ENCODE measurements at places on chromosomes 7 and 10.

- no peak for DNase-seq
Observed at GRCh38 chr7:138865843-138866242, 67.8 kb upstream of the ATP6V0A4 start.

DNA sequence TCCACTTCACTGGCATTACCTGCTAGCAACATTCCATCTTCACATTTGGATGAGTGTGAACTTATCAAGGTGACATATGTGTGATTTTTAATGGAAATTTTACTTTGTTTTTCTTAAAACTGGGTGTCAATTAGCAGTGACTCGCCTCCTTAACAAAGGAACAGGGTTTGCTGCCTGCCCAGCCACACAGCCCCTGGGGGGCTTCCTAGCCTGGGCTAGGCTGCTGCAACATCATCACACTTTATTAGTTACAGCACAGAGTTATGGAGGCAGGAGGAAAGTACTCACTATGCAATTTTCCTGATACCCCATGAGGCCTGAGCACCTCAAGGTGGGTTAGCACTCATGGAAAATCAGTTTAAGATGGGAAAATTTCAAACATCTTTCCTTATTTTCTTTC lies 861.3 kb downstream of the NRG3 start:
- no peak for DNase-seq

DNA sequence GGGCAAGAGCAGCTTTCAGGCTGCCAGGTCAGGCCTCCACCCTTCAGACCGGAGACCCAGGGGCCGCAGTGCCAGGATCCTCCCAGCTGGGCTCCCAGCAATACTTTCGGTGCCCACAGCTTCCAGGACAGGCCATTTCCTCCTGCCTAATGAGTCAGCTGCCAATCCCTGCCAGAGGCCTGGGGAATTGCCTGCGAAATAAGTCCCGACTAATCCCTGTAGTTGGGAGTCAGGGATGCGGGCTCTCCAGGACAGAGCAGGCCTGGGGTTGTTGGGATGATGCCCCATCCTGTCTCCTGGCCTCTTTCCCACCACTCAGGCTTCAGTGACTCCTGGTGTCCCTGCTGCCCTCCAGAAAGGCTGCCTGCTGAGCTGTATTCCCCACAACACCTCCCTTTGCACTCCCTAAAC lies 143.5 kb upstream of the UNC5B start:
- peak; percentile 9 for DNase-seq

GRCh38 chr10:97781618-97782331 lies 10.0 kb upstream of the SFRP5 start:
- DNase-seq = no peak

GRCh38 chr10:35372329-35372728 lies 36.0 kb downstream of the CCNY start:
- peak; percentile 85 for DNase-seq

DNA sequence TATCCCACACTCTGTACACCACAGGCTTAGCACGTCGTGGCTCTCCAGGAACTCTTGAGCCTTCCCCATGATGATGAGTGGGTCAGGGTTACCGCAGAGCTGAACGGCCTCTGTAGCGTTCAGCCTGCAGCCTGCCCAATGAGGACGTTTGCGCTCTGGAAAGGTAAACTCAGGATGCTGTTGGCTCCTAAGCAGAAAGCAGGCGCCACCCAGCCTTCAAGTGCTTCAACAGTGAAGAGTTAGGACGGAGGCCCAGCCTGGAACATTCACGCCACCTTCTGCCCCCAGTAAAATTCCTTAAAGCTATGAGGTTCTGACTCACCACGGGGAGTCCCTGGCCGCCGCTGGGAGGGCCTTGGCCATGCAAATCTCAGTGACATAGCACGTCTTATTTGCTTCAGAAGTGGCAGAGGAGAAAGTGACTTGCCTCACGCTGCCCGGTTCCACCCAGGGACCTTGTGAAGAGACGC lies 161.5 kb upstream of the SH2B2 start:
- peak; percentile 98 for DNase-seq

DNA sequence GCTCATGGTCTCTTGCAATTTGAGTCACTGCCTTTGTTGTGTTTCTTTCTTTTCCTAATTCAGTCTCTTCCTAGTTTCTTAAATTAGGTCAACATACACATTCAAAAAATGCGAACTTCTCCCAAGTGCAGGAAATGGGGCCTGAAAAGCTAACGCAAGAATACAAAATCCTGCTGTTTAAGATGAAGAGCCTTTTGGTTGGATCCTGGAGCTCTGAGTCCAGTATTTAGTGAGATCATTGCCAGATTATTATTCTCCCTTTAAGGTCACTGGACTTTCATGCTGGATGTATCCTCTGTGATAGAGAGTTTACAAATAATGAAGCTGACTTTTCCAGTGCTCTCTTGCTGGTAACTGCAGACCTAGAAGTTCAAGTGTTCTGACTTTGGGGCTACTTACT lies 401.9 kb upstream of the MKI67 start:
- no peak for DNase-seq

- DNase-seq = no peak
Observed at GRCh38 chr7:49767719-49768118, 5.7 kb upstream of the VWC2 start.

DNA sequence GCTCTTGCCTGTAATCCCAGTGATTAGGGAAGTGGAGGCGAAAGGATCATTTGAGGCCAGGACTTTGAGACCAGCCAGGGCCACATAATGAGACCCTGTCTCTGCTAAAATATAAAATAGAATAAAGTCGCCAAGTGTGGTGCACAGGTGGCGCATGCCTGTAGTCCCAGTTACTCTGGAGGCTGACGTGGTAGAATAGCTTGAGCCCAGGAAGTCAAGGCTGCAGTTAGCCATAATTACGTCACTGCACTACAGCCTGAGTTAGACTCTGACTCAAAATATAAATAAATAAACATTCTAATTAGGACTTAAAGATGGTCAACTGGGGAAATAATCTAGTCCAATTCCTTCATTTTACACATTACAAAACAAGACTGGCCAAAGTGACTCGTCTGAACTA lies 768 bp downstream of the CHCHD2 start:
- peak; percentile 69 for DNase-seq

DNA sequence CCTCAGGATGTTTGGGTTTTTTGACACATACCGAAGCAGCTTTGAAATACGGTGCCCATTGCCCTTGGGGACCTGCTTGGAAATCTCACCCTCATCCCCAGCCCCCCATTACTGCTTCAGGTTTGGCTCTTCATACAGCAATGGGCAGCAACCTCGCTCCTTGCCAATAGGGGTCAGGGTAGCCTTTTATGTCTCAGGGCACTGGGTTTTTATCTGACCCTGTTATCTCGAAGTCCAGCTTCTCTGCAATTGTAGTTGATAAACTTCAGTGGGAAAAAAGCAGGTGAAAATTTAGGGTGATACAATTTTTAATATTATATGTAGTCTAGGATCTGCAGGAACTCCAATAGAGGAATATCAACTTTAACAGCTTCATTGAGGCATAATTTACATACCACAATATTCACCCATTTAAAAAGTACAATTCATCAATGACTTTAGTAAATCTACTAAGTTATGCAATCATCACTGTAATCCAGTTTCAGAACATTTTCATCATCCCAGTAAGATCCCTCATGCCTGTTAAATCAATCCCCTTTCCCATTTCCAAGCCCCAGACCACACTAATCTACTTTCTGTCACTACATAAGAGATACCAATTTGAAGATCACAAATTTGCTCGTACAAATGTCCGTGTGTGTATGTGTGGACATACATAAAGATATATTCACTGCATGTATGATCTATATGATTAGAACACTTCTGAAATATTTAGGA lies 386.2 kb downstream of the KCNMA1 start:
- DNase-seq = peak; percentile 26

DNA sequence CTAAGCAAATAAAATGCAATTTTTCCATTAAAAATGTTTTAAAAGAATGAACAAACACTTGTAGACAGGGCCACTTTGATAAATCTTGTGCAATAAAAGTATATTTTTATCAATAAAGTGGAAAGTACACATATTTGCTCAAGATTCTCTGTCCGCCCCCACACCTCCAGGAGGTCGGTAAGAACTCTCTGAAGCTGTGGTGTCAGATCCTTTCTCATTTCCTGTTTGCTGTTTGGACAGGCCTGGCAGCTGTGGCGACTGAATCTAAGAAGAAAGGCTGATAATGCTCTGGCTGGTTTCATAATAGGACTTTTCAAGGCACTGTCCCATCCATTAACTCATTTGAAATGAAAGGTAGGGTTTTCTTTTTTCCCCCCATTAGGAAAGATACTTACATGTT lies 15.3 kb upstream of the ASB4 start:
- peak; percentile 68 for DNase-seq
